AG20443 (cell line): ENCODE measurements at places on chromosomes 3 and 15.
A peak's percentile ranks its signal among the peaks of the same experiment; 100 is the strongest.

DNA sequence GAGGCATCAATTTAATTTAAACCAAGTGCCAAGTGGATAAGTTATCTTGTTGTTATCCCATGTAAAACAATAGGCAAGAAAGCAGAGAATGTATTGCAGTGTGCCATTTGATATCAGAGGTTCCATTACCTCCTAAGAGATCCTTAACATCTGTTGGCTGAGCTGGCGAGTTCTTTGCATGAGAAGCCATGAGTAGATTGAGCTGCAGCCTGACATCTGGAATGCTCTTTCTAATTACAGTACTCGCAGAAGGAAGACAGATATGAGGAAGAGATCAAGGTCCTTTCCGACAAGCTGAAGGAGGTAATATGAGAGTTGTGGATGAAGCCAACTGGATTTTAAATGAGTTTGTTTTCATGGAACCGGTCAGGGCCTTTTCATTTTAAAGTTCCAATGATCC lies 19.4 kb downstream of the TPM1 start:
- no peak for DNase-seq

DNA sequence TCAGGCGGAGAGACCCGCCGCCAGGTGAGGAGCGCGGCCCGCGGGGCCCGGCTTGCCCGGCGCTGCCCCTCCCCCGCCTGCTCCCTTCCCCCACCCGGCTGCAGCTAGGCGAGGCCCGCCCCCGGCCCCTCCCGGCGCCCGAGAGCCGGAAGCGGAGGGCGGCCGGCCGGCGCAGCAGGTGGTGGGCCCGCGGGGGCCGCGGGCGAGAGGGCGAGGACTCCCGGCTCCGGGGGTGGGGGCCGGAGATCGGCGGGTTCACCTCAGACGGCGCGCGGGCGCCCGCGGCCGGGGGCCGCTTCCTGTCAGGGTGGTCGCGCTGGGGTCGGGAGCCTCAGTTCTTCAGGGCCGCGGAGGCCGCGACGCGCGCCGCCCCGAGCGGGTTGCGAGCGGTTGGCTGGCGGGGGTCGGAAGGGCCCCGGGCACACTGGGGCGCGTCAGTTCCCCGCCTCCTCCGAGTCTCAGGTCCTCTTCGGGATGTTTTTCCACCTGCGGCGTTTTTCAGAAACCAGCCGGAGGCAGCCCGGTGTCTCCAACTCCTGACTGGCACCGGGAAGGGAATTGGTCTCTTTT lies 395 bp downstream of the ZFAND6 start:
- peak; percentile 85 for DNase-seq

DNA sequence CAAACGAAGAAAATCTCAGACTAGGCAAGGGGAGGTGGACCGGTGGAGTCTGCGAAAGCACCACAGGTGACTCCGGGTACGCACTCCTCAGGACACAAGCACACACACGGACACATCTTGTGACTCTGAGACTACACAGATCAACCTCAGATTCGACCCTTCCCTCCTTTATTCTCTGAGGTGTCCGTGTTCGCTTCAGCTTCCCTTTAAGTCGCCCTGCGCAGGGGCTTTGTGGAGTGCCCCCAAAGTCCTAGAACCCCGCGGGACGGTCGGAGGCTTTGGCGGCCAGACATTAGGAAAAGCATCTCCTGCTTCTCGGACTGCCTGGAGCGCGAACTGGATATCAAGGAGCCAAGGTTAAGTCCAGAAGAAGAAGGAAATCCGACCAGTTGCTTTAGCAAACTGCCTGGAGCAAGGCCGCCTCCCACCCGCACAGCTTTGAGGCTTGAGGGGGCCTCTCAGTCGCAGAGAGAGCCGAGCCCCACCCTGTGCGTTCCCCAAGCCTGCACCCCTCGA lies 730 bp downstream of the DGKG start:
- DNase-seq = no peak

- no peak for DNase-seq
Measured at GRCh38 chr15:26572602-26573350, 200.1 kb downstream of the GABRB3 start.

GRCh38 chr3:146517684-146518435 lies 26.5 kb downstream of the PLSCR1 start:
- no peak for DNase-seq

- no peak for DNase-seq
Measured at GRCh38 chr3:18223571-18223970, 201.6 kb downstream of the SATB1 start.

DNA sequence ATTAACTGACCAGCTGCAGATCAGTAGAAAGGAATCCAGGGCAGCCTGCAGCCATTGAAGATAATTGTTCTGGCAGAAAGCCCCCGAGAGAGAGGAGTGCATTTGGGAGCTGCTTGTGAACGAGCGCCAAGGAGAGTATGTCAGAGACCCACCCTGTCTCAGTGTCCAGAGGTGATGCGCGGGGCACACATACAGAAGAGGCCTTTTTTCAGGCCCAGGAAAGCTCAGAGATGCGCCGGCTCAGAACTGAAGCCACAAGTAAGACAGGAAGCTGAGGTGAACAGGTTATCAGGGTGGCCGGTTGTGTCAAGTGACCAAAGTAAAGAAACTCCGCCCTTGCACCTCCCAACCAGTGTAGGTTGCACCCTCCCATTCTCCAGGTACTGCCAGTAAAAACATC lies 59.8 kb upstream of the HEG1 start:
- DNase-seq = peak; percentile 64

- no peak for DNase-seq
Measured at GRCh38 chr15:63065262-63066221, 23.0 kb downstream of the TPM1 start.

GRCh38 chr3:145429546-145429945 lies 731.4 kb downstream of the PLOD2 start:
- DNase-seq = no peak

GRCh38 chr15:89143503-89144162 lies 55.4 kb downstream of the ABHD2 start:
- peak; percentile 45 for DNase-seq

GRCh38 chr3:188219147-188219546 lies 65.2 kb downstream of the LPP start:
- no peak for DNase-seq

DNA sequence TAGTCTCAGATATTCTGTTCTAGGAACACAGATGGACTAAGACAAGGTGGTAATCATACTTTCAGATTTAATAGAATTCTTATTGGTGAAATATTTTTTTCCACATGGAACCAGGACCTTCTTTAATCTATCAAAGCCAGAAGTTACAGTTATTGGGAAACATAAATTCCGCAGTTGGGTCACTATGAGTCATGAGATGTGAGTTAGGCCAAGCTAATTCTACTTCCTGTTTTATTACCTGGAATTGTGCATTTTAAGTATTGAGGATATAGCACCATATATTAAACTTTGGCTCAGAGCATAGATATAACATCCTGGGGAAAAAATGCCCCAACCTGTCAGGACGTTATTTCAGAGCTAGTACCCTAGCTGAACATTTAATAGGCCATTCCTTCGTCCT lies 96.4 kb upstream of the P3H2 start:
- DNase-seq = peak; percentile 11

- no peak for DNase-seq
Measured at GRCh38 chr3:24311881-24312280, 182.8 kb downstream of the THRB start.

GRCh38 chr3:50574444-50574831 lies 5.1 kb downstream of the HEMK1 start:
- no peak for DNase-seq

DNA sequence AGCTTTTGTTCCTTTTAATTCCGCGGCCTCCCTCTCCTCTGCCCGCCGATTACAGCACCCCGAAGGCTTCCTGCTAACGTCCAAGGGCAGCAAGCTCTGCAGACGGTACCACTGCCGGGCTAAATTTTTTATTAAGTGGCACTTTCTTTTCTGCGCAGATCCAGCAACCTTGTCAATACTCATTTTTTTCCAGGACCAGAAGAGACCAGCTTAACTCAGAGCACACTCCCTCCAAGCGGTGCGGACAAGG lies 542 bp upstream of the MEIS2 start:
- no peak for DNase-seq

GRCh38 chr3:47283591-47284364 lies 1.0 kb downstream of the KLHL18 start:
- DNase-seq = peak; percentile 38

- DNase-seq = no peak
Measured at GRCh38 chr15:57443486-57443885, 67.2 kb downstream of the CGNL1 start.

- no peak for DNase-seq
Measured at GRCh38 chr3:113163152-113163551, 48.2 kb upstream of the BOC start.

GRCh38 chr15:59401824-59402569 lies 29.3 kb upstream of the MYO1E start:
- no peak for DNase-seq

DNA sequence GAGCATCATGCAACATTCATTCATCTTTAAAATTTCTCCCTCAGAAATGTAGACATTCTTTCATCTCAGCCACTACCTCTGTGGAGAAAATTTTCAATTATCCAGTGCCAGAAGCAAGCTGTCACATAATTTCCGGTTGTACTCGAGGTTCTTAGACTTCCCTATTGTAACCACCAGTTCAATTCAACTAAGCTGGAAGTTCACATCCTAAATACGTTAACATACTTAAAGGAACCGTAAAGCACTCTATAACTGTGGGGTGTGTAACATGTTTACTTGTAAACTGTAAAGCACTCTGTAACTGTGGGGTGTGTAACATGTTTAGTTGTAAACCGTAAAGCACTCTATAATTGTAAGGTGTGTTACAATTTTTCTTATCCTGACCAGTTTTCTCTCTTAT lies 150.3 kb downstream of the PLCL2 start:
- DNase-seq = no peak

GRCh38 chr3:72547183-72547582 lies 301.1 kb downstream of the SHQ1 start:
- no peak for DNase-seq

DNA sequence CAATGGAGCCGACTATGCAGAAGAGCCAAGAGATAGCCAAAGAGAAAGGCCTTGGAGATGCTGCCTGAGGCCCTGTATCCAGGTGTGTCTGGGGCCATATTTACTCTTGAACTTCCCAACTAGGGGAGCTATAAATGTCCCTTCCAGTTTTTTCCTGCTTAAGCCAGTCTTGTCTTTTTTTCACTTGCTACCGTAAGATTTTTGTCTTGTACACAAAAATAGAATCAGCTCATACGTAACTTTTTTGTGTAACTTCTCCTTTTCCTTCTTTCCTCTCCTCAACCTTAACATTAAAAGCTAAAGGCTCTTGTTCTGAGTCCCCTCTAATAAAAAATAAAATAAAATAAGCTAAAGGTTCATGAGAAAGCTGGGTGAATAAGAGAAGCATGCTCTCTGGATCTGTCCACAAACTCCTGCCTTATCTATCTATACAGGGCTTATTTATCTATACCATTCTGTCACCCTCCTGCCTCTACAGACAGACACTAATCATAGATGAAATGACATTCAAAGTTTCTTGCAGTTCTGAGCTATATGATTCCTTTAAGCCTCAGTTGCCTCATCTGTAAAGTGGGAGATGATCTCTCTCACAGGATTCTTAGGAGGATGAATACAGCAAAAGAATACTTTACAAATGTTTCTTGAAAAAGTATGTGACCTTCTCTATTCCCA lies 4.6 kb downstream of the SUMF1 start:
- DNase-seq = no peak

DNA sequence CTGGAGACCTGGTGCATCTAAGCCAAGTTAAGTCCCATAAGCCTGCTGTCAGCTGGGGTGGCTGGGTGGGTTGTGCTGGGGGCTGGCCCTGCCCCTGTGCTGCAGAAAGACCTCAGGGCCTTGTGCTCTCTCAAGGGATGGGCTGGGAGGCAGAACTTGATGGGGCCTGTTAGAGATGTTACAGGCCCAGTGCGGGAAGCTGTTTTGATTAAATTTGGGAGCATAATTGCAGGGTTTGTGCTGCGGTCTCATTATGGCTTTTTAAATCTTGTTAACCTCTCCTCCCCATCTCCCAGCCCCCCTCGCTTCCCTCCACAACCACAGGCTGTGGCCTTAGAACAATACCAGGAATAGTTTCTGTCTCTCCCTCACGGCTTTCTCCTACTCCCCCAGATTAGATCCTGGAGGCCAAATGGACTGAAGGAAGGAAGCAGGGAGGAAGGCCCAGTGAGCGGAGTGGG lies 87.6 kb upstream of the TLE3 start:
- DNase-seq = no peak

- peak; percentile 53 for DNase-seq
Measured at GRCh38 chr15:40097968-40098476, 10.7 kb downstream of the BMF start.

GRCh38 chr15:99925661-99926461 lies 192.6 kb upstream of the LYSMD4 start:
- peak; percentile 38 for DNase-seq

- DNase-seq = no peak
Measured at GRCh38 chr3:117699058-117699457, 989.5 kb downstream of the TUSC7 start.

GRCh38 chr3:4776980-4777581 lies 202.2 kb upstream of the BHLHE40 start:
- DNase-seq = peak; percentile 49

DNA sequence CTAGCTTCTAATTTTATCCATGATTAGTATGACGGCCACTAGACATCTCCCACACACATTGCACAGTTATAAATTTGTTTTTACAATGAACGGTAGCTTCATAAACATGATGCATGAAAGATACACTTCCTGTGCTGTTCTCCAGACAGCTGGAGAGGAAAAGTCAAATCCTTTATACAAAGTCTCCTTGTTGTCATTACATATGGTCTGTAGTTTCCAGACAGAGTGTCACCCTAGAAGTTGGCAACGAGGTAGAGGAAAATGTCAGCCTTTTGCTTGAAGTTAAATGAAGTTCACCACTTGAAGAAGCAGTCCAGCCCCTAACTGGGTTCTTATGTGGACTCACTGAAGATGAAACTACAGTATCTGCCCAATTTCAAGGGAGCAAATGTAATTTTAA lies 253.0 kb upstream of the P2RY1 start:
- DNase-seq = no peak

DNA sequence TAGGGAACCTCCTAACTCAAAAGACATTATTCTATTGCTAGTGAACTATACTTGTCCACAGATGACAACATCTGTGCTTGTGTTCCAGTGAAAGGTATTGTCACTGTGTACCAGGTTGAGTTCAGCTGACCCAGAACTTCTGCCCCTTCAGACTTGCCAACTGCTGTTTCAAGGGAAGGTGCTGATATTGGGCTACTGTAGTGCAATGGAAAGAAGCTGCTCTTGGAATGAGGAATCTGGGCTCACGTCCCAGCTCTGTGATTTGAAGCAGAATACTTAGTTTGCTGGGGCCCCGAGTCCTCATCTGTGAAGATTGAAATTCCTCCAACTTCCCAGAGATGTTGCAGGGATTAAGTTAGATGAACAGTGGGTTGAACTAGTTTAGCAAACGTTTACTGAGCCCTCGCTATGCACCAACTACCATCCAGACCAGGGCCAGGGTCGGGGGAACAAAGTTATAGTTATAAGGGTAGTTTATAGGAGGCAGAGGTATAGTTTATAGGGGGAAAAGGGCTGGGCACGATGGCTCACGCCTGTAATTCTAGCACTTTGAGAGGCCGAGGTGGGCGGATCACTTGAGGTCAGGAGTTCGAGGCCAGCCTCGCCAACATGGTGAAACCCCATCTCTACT lies 15.9 kb upstream of the UMPS start:
- DNase-seq = peak; percentile 64

GRCh38 chr3:126124148-126124868 lies 40.4 kb upstream of the SLC41A3 start:
- no peak for DNase-seq

GRCh38 chr3:179660872-179661271 lies 8.0 kb downstream of the USP13 start:
- peak; percentile 19 for DNase-seq
